ENCODE measurements at places on chromosomes 4 and X.

- DNase-seq: no peak
Observed at GRCh38 chr4:15376594-15376993, 51.2 kb upstream of the C1QTNF7 start.

GRCh38 chrX:14616301-14616700 is 87.0 kb downstream of the GLRA2 start:
- DNase-seq: no peak

DNA sequence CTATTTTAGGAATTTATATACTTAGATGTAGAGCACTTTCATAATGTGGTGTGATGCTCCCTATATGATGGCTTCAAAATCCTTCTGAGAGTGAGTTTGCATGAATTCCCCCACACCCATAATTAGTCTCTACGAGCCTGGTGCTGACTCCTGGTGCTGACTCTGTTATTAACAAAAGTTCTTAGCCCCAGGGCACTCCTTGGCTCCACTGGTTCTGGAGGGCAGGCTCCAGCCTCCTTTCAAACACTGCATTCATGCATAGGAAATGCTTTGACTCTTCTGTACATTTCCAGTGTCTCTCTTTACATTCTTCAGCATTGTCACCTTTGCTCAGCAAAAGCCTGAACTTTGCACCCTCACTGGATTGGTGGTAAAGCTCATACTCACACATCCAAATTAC is 64.0 kb downstream of the LNX1 start:
- no peak for DNase-seq

- DNase-seq: no peak
Observed at GRCh38 chr4:72919937-72920336, 149.6 kb downstream of the COX18 start.

DNA sequence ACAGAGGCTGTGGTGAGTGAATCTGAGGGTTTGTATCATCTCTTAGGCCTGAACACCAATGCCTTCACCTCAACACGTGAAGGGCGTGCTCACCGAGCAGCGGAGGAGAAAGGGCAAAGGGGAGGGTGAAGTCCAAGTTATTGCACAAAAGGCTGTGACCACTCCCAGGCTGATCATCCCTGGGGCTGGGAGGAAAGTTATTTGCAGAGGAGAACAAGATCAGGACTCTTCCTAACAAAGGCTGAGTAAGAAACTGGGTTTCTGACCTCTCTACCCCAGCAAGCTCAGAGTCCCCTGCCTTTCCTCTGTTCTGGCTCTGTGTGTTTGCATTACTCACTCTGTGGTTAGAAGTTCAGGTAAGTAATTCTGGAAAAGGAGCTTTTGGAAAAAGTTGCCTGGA is 366.3 kb upstream of the CXorf51A start:
- no peak for DNase-seq

DNA sequence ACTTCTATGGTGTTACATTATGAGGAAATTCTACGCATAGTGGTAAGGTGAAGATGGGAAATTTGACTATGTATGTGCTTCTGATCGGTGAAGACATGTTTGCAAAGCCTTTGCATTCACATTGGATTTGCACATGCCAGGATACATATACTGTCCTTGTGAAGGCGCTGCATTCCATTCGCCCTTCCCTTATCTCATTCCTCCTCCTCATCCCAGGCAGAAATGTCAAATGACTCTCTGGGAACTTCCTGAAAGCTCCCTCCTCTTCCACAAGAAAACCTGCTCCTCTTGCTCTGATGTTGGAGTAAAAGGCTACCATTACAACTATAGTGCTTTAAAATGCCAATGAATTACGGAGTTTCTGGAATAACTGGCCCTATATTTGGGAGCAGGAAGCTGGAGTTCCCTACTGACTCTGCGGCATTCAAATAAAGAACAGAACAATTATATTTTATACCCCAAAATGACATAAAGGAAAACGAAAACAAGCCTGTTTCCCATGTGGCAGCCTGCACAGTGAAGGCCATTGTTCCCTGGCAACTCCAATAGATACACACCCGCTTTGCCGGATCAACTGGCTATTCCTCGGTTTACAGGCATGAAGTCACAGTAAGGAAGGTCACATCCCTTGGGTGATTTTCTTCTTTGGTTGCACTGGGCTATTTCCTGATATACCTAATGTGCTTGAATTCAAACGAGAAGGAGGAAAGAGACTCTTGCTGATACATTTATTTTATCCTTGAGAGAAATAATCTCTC is 84.5 kb downstream of the AREG start:
- DNase-seq: no peak

DNA sequence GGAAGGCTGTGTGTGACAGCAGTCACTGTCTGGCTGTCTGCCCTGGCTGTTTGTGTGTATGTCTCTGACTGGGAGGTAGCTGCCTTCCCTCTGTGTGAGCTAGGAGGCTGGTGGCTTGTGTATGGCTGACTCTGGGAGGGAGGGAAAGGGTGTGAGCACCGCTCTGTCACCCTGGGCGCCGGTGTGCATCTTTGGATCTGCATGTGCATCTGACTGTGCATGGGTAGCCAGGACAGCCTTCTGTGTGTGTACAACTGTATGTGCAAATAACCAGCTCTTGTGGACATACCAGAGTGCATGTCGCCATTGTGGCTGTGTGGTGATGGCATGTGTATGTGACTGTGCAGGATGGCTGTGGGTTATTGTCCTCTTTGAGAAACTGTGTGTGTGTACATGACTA is 7.4 kb upstream of the ERAS start:
- no peak for DNase-seq

GRCh38 chr4:30619679-30620078 is 100.5 kb upstream of the PCDH7 start:
- DNase-seq: no peak

DNA sequence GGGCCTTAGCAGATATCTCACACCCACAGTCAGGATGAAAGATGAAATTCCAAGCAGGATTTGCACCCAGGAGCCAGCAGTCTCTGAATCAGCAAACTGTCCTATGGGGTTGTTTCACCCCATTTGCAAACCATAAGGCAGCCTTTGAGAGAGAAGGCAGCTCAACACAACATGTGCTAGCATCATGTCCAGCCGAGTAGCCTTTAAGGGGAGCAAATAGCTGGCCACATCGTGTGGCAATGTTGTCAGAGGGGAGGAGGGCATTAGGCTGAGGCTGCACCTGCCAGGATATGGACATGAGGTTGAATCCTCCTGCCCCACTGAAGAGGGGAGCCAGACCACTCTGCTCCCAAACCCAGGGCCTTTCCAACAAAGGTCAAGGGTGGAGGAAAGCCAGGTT is 20.6 kb upstream of the PJA1 start:
- DNase-seq: no peak

DNA sequence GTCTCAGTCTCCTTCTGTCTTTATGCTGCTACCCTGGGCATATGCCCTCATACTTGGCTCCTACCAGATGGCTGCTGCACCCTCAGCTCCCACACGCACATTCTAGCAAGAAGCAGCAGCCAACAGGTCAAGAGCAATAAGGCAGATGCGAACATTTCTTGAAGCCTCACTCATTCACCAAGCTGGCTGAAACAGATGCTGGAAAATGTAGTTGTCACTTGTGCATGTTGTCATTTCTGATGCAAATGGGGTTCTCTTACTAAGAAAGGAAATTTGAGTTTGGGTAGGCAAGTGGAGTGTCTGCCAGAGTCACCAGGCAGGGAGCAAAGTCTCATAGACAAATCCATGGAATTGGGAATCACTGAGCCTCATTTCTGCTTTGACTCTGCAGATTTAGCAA is 57.4 kb upstream of the SORBS2 start:
- DNase-seq: no peak

DNA sequence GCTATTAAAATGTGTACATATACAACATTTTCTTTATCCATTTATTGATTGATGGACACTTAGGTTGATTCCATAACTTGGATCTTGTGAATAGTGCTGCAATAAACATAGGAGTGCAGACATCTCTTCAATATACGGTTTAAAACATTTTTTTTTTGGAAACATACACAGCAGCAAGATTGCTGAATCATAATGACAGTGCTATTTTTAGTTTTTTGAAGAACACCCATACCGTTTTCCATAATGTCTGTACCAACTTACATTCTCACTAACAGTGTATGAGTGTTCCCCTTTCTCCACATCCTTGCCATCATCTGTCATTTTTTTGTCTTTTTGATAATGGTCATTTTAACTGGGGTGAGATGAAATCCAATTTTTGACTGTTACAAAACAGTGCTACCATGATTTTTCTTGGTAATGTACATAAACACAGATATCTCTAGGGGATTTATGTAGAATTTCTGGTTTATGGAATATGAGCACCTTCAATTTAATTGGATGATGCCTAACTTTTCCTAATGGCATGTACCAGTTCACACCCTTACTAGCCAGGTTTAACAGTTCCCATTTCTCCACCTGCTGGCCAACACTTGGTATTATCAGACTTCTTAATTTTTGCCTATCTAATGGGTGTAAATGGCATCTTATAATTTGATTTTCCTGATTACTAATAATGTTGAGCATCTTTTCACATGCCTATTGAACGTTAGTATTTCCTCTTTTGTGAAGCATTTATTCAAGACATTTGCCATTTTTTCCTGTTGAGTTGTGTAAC is 21.0 kb upstream of the TMSB15B start:
- DNase-seq: no peak

DNA sequence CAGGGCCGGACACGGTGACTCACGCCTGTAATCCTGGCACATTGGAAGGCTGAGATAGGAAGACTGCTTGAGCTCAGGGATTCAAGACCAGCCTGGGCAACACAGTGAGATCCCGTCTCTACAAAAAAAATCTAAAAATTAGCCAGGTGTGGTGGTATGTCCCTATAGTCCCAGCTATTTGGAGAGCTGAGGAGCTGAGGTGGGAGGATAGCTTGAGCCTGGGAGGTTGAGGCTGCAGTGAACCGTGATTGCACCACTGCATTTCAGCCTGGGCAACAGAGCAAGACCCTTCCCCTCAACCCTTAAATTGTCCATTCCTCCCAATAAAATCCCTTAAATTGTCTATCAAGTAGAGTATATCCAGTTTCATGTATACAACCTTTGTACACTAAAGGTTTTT is 17.0 kb downstream of the OTUD6A start:
- DNase-seq: no peak

DNA sequence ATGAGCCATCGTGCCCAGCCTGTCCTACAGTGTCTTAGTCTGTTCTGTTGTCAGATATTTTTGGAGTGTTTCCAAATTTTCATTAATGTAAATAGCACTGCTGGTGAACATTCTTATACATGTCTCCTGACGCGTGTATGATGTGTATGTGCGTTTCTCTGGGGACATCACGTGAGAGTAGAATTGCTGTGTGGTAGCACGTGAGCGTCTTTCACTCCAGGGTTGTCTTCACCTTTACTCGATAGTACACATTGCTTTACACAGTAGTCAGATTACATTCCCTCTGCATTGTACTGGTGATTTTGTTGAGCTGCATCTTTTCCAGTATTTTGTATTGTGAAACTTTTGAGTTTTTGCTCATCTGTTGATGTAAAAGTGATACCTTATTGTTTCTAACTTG is 60.0 kb downstream of the ARHGAP10 start:
- DNase-seq: no peak

DNA sequence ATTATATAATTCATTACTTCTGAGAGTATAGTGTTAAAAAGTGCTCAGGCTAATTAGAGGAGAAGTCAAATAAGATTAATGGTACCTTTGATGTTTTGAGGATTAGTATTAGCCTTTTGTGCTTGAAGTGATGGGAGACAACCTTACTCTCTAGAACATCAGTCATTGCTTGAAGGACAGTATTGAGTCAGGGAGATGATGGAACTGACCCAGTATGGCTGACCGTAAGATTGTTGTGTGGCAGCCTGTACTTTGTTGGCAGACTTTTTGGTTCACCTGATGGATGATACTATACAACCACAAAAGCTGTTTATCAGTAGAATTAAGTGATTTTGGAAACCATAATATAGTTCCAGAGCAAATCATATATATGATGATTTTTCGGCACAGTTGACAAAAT is 9.9 kb downstream of the OGT start:
- DNase-seq: no peak

DNA sequence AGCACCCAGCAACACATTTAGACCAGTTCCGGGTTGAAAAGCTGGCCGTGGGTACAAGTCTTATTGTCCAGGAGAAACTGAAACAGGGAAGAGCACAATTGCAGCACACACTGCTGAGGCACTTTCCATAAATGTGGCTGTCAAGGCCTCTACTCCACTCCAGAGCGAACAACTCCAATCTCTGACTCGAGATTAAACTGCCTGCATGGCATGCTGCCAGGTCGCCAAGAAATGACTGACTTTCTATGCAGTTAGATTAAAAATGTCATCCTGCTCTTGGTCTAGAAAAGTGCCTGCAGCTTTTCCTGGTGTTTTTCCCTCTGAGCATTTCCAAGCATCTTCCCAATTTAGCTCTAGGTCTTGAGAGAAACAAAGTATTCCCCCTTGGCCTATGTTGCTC is 260.6 kb upstream of the EMCN start:
- no peak for DNase-seq

DNA sequence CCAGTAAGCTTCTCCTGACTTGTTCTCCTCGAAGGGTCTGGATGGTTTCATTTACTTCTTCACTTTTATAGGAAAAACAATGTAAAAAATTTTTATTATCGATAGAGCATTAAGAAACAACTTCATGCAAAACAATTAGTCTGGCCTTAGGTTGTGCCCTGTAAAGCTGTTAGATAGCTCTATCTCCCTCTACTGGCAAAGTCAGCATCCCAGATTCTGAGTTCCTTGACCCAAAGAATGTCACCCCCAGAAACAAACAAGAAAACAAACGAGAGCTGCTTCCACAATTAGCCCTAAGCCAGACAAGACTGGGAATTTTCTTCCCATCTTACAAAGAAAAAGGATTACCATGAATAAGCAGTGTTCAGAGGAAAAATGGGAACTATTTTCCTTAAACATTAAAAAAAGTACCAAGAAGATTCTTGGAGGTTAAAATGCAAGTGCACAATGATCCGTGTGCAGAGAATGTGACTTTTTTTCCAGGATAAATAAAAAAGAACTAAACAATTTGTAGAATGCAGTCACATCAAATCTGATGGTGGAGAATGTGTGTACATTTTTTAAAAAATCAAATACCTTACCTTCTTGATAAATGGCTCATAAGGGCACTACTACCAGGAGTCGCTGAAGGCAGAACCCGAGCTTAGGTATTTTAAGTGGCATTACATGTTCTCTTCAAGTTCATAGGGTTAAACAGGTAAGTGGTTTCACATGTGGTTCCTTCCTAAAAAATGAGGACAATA is 293.2 kb downstream of the FBXO8 start:
- DNase-seq: no peak

- no peak for DNase-seq
Observed at GRCh38 chr4:74244049-74244448, 64.2 kb upstream of the EPGN start.

DNA sequence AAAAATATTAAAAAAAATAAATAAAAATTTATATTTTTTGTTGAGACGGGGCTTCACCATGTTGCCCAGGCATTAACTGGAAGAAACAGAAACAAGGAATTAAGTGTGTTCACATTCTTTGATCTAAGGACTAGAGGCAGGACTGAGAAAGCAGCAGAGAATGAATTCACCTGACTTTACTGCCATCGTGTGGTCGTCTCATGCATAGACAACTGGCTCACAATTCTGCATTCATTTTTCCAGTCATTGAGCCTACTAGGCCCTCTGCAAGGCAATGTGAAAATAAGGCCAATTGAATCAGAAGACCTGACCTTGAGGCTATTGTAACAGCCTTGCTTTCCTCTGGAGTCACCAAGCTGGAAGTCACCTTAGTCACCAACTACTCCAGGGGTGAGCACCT is 37.4 kb downstream of the LHFPL1 start:
- peak; percentile 15 for DNase-seq
